ENCODE measurements at places on chromosomes 3 and 15.

DNA sequence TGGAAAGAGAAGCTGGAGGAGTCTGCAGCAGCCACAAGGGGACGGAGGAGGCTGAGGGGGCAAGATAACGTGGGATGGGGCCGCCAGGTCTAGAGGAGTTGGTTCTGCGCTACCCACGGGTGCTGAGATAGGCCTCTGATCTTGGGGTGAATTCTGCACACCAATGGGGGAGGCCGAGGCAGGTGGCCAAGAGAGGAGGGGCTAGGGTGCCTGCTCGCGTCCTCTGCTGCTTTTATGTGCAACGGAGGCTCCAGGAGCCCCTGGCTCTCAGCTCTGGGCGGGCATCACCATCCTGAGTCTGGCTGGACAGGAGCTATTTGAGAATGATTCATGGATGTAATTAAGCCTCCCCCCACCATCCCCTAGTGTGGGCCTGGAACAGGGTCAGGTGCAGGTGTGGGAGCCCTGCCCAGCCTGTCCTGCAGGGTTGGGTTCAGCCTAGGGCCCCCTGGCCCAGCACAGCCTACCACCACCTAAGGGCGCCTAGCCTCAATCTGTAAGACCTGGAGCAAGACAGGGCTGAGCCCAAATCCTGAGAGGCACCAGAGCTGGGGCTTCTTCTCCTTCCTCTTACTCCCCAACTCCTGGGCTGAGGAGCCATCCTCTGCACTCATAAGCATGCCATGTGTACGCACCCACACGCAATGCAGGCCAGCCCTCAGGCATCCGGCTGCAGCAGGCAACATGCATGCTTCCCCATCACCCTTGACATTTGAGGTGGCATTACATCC, 32.3 kb upstream of the SEMA3F start:
- no peak for DNase-seq

DNA sequence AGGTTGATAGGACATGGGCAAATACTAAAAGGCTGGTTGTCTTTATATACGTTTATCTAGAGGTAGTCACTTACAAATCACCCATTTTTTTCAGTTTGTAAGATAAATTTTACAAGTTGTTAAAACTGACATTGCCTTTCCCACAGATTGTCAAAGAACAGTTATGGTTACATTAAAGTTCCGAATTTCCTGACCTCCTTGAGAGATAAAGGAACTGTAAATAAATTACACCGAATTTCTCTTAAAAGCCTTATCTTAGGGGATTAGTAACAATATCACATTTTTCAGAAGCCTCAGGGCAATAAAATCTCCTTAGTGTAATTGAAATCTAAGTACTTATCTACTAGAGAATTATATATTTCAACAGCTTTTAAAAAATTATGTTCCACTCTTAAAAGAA, 49.5 kb downstream of the ZPLD1 start:
- no peak for DNase-seq

DNA sequence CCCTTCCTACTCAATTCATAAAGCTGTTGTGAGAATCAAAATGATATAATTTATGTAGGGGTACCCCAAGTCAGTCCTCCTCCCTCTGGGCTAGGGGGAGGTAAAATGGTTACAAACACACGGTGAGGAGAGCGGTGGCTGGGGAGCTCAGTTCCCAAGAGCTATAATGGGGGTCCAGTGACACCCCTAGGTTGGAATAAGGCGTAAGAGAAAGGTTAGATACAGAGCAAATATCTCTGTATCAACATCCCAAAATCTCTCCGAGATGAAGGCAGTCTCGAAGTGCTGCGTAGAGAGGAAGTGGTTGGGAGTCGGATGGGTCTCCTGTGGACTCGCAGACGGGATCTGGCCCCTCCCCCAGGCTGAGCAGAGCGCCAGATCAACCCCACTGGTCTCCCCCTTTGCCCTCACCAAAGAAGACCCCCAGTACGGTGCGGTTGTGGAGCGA, 1.8 kb downstream of the DUOX2 start:
- DNase-seq, result no peak

DNA sequence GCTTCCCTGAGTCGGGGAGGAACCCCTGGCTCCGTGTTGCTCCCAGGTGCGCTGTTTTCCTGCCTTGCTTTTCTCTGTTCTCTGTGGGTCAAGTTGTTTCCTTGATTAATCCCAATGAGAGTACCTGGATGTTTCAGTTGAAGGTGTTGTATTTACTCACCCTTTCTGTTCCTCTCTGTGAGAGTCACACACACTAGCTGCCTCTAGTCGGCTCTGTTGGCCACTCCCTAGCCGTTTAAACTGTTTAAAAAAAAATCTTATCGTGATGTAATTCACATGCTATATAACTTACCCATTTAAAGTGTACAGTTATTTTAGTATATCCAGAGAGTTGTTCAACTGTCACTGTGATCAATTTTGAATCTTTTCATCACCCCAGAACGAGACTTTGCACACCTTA, 74.0 kb downstream of the AKAP13 start:
- no peak for DNase-seq

- no peak for DNase-seq
Observed at GRCh38 chr3:39011191-39011736, 40.5 kb downstream of the SCN11A start.

GRCh38 chr15:52021128-52021671, 2.2 kb downstream of the MAPK6 start:
- peak; percentile 79 for DNase-seq

- DNase-seq, result no peak
Observed at GRCh38 chr3:138257986-138258385, 70.9 kb downstream of the ARMC8 start.

DNA sequence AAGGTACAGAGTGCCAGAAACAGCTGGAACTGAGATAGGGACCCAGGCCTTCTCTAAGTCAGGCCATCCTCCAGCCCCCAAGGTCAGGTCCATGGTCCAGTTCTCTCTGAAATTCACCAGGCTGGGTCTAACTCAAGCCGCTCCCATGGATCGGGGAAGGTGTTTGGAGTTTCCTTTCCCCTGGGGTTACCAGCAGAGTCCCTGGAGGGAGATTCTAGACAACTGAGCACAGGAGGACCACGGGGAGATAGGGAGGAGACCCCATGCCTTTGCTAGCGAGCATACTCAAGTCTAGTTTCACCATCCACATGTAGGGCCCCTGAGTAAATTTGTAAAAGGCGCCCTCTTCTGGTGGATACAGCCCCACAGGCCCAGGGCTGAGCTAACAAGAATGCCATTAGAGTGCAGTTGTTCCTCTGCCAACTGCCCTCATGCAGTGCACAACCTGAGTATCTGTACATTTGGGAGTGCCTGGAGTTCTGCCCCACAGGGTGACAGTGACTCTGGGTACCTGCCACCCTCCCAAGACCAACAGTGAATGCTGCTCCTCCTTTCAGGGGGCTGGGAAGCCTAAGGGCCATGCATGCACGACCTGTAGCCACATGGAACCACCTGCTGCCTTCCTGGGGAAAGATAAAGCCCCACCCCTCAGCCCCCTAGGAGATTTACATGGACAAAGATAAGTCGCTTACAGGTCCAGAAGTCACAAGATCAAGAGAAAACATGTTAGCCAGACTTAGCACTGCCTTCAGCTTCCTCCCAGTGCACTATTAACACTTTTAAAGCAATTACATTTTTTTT, 89.0 kb downstream of the IQSEC1 start:
- no peak for DNase-seq

GRCh38 chr3:44568561-44568960, 13.6 kb downstream of the ZKSCAN7 start:
- no peak for DNase-seq

GRCh38 chr15:30023798-30024295, 58.9 kb upstream of the GOLGA8J start:
- DNase-seq, result peak; percentile 23

- no peak for DNase-seq
Observed at GRCh38 chr3:40340541-40341170, 31.1 kb downstream of the EIF1B start.

GRCh38 chr3:78668302-78668701, 1099.5 kb downstream of the ROBO1 start:
- DNase-seq, result no peak

GRCh38 chr3:99810403-99810802, 7.3 kb upstream of the CMSS1 start:
- DNase-seq, result no peak

- DNase-seq, result no peak
Observed at GRCh38 chr3:8507496-8507895, 5.9 kb downstream of the LMCD1 start.

DNA sequence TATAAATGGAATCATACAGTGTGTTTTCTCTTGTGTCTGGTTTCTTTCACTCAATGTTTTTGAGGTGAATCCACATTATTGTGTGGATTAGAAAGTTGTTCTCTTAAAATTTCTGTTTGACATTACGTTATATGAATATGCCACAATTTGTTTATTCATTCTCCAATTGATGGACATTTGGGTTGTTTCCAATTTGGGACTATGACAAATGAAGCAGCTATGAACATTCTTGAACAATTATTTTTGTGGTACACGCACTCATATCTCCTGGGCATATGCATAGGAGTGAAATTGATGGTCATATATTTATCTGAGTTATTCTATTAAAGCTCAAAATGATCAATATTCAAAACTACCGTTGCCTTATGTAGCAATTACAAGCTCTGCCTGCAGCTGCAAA, 5.3 kb upstream of the THRB start:
- DNase-seq, result no peak

- no peak for DNase-seq
Observed at GRCh38 chr15:65254356-65254755, 32.3 kb downstream of the PARP16 start.

GRCh38 chr15:91065505-91065904, 34.6 kb upstream of the SV2B start:
- DNase-seq, result no peak

- DNase-seq, result no peak
Observed at GRCh38 chr15:66789029-66790025, 87.3 kb downstream of the SMAD6 start.

GRCh38 chr3:166743481-166744134, 636.5 kb downstream of the ZBBX start:
- DNase-seq, result no peak

- no peak for DNase-seq
Observed at GRCh38 chr3:80750637-80751036, 982.8 kb upstream of the ROBO1 start.

DNA sequence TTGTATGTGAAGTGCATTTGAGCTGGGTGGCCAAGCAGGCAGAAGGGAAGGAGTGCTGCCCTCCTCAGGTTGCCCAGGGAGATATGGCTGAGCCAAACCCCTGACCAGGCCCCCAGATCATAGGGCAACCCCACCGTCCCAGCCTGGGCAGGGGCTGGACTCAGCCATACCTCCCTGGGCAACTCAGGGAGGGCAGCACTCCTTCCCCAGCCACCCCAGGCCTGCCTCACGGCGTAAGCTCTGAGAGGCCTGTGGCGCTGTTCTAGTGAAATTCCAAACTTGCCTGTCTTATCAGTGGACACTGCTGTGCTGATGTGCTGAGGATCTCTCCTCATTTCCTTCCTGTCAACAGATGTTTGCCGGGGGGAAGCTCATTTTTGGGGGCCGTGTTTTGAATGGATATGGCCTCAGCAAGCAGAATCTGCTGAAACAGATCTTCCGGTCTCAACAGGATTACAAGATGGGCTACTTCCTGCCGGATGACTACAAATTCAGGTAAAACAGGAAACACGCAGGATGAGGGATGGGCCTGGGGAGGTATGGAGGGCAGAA, 57.6 kb upstream of the FGD5 start:
- no peak for DNase-seq

- DNase-seq, result no peak
Observed at GRCh38 chr3:157077565-157077991, 82.4 kb downstream of the CCNL1 start.

- no peak for DNase-seq
Observed at GRCh38 chr3:194808640-194809097, 123.0 kb downstream of the FAM43A start.

- DNase-seq, result no peak
Observed at GRCh38 chr3:184308744-184309143, 5.7 kb upstream of the EIF4G1 start.

GRCh38 chr15:51108933-51109550, 14.3 kb upstream of the TNFAIP8L3 start:
- peak; percentile 94 for DNase-seq

DNA sequence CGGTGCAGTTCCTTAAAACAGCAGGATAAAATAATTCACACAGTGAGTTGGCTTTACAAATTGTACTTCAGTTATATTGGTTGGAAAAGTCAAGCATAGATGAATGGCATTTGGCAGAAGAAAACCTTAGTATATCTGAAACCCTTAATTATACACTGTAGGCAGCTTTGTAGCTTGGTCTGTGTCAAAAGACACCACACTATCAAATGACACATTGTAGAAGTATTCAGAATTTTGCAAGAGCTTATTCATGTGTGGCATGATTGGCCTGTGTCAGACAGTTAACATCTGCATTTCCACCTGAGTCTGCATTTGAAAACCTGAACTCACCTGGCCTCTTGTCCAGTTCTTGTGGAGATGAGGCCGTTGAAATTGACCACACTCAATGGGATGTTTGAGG, 13.8 kb downstream of the TMEM266 start:
- no peak for DNase-seq

DNA sequence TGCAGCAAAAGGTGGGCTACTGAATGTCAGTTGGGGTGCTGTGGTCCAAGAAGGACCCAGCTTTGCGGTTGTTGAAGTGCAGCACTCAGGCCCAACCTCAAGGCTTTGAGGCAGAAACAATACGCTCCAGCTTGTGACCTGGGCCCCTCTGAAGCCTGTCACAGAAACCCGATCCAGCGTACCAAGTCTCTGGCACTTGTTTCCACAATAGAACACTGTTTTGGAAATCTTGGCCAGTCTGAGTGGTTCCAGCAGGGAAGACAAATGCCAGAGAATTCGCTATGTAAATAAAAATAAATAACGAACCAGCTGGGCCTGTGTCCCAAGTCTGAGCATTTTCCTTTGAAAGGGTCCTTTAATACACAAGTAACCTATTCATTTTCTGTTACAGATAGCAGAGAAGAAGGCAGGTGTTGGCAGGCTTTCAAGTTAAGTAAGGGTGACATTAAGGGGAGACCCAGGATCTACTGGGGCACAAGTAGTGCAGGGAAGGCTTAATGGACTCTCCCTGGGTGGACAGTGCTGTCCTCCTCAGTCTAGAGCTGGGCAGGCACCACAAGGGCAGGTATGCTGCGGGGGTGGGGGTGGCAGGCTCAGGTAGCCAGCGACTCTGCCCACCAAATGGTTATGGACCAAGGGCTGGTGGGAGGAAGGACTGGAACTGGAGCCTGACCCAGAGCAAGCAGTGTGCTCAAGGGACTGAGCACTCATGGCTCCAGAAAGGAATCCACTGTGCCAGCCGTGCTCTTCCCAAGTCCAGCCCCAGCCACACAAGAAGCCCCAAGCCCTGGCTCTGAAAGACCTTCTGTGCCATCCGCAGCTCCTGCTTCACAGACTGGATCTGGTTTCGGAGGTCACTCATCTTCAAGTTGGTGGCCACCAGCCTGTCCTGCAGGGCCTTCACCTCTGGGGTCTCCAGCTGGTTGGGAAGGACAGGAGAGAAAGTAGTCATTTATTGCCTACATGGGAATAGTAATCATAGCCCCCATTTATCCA, 26.3 kb downstream of the CCDC13 start:
- DNase-seq, result no peak

Measured in HS-27A (cell line).